Ovary (tissue), 10 donors: ENCODE measurements at places on chromosomes 3 and 15. TPM values are rescaled to one million over a fixed set of nuclear protein-coding genes. Genes with fewer than 3 reads are reported as not detected.

- no peak for DNase-seq
Measured at GRCh38 chr15:39188930-39189329, 391.9 kb upstream of the THBS1 start.

- DNase-seq: peak; percentile 63
Measured at GRCh38 chr15:63107895-63108546, 13.6 kb upstream of the LACTB start.

DNA sequence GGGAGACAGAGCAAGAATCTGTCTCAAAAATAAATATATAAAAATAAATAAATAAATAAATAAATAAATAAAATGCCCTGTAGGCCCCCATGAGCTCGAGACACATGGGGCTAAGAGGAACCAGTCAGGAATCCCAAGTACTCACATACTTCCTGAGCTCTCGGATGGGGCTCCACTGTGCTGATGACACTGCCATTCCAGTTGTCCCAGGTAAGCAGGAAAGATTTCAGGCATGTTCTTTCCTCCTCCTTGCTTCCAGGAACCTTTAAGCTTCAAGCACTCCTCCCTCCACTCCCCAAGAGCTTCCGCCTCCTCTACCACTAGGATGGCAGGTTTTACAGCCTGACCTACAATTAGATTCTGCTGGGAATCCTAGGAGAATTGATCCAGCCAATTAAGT lies 113.4 kb downstream of the SLC49A4 start:
- no peak for DNase-seq

DNA sequence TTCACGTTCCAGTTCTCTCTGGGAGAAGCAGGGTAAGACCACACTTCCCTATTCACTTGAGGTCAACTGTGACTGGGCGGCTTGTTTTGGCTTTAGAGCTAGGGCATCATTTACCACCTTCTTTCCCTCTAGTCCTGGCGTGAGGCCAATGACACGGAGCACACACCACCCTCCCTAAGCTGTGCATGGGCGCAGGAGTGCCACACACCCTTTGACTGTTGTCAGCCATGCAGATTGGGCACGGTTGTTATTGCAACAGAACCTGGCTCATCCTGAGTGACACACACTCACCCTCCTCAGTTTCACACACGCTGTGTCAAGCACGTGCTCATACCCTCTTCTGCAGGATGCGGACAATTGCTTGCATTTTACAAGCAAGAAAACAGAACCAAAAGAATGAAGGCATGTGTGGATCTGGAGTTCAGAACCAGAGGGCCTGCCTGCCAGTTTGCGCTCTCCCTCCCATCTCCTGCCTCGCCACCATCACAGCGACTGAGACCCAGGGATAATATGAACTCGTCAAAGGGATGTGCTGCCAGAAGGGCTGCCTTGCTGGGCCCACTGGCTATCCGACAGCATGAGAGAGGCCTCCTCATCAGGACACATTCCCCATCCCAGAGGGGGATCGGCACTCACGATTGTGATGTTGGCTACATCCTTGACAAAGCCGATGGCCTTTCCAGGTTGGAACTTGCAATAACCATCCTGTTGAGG lies 17.6 kb downstream of the CTSH start:
- DNase-seq: no peak

GRCh38 chr15:81347910-81348309 lies 24.0 kb upstream of the STARD5 start:
- no peak for DNase-seq

DNA sequence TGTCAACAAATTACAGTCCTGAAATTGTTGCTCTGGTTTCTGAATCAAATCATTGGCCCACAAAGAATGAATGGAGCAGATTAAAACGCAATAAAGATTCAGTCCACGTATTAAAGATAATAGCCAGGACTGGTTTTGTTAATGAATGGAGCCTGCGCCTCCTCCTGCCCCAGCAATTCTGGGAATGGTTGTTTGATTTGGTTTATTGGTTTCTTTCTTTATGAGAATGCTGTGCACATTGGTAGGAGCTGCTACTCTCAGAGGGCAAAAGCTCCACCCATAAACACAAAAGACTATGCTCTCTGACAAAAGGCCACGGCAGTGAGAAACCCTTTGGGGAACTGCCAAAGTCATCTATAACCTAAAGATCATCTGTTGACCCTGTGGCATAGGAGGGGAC lies 261.1 kb downstream of the ABHD5 start:
- no peak for DNase-seq

- DNase-seq: no peak
Measured at GRCh38 chr15:72163719-72164118, 33.9 kb downstream of the GRAMD2A start.

DNA sequence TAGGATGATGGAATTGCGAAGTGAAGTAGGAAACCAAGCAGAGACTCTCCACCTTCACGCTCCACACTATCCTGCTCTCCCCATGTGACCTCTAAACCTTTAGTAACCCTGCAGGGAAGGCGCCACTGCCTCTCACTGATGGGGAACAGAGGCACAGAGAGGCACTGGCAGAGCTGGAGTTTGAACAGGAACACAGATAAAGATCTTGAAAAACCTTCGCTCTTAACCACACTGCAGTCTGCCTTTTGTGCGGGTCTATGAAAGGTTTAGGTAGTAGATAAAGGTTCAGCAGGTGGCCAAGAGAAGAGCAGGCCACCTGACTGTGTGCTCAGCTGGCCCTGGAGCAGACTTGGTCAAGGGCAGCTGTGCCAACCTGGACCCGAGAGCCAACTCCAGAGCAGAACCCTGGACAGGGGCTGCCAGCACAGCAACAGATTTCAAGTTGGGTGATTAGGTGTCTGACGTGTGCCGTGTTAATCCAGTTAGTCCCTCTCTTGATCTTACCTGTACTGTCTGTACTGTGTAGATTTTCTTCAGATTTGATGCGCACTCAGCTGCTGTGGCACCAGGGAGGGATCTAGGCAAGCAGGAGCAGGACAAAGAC lies 15.2 kb downstream of the EIF4E3 start:
- DNase-seq: no peak

GRCh38 chr15:76060118-76060989 lies 569 bp downstream of the TMEM266 start:
- DNase-seq: no peak

- DNase-seq: peak; percentile 48
Measured at GRCh38 chr15:65980824-65981456, 111.6 kb downstream of the RAB11A start.

- no peak for DNase-seq
Measured at GRCh38 chr15:78308422-78309032, 9.1 kb upstream of the SKIC8 start.

DNA sequence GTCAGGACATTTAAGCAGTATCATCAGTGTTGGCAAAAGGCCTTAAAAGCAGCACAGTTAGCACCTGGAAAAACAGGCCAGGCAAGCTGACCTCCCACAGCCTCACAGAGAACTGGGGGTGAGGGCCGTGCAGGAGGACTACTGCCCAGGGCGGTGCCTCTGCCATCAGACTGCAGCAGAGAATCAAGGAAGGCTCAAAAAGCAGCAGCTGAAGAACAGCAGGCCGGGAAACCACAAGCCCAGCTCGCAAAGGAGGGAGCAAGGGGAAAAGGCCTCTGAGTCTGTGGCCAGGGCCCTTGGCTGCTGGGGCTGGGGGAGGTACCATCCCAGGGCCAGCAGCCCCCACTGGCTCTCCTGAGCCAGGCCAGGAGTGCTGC lies 84.2 kb downstream of the SEC22A start:
- DNase-seq: no peak

DNA sequence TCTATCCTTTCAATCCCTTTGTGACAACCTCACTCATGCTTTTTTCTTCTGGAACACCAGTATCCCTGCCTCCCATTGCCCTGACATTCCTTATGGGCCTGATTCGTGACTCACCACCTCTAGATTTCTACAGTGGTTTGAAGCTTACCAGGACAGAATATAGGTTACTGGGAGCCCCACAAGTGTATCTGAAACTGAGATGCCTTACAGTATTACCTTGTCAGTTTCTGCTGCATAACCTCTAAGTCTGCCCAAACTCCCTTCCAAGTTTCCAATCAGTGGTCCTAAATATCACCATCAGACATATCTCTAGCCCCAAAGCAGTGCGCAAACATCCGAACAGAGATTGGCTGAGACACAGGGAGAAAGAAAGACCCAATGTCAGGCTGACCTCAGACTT lies 5.6 kb downstream of the CPB1 start:
- no peak for DNase-seq

DNA sequence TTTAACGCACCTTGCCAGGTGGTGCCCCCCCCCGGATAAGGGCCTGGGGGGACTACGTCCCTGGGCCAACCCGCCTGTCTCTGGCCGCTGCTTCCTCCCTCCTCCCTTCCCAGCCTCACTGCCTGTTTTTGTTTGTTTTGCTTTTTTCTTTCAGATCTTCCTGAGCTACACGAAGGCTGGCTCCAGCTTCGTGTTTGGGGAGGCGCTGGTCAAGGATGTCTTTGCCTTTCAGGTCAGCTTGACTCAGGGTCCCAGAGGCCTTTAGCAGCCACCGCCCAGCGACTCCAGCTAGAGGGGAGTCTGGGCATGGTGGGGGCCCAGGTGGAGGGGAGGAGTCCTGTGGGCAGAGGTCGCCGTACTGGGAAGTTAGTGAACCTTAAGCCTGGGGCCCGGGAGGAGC lies 24.1 kb downstream of the SLC28A1 start:
- DNase-seq: no peak

DNA sequence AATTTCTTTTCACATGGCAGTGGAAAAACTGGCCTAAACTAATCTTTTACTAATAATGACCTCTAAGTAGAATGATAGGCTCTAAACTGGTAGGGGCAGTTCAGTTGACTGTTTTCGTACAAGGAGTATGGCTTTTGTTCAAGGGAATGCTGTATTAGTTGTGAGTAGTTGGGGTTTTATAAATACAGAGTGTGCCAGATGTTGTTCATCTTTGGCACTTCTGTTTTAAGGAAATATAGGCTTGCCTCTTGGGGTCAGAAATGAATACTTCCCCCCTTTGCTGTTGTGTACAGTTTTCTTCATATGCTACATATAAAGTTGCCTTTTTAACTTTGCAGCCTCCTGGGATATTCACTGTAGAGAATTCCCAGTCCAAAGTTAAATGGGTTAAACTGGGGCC lies 181.0 kb upstream of the CGNL1 start:
- DNase-seq: no peak

DNA sequence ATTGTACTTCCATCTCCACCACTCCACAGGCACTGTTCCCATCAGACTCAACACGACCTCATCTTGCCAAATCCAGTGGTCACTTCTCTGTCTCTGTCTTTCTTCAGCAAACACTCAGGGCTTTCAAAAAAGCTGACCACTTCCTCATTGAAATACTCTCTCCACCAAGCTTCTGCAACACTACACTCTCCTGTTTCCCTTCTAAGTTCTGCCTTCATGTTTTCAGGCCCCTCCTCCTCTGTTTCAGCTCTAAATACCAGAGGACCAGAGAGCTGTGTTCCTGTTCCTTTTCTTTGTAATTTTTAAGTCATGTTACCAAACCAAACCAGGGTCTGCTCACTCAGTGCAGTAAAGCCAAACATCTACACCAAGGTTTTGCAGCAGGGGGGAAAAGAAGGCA lies 33.8 kb upstream of the ACP3 start:
- no peak for DNase-seq

DNA sequence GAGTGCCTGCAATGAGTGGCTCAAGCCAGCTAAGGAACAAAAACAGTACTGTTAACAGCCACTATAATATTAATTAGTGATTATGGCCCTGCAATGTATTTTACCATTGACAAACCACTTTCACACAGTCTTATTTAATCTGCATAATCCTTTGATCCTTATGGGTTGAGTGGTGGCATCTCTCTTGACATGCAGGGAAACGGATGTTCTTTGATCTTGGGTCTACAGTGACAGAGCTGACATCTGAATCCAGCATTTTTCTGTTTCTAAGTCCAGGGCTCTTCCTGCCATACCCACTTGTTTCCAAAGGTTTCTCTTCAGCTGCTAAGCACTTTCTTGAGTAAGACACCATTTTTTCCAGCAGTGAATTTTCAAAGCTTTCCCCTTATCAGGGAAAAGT lies 277.7 kb upstream of the ROPN1 start:
- DNase-seq: no peak

DNA sequence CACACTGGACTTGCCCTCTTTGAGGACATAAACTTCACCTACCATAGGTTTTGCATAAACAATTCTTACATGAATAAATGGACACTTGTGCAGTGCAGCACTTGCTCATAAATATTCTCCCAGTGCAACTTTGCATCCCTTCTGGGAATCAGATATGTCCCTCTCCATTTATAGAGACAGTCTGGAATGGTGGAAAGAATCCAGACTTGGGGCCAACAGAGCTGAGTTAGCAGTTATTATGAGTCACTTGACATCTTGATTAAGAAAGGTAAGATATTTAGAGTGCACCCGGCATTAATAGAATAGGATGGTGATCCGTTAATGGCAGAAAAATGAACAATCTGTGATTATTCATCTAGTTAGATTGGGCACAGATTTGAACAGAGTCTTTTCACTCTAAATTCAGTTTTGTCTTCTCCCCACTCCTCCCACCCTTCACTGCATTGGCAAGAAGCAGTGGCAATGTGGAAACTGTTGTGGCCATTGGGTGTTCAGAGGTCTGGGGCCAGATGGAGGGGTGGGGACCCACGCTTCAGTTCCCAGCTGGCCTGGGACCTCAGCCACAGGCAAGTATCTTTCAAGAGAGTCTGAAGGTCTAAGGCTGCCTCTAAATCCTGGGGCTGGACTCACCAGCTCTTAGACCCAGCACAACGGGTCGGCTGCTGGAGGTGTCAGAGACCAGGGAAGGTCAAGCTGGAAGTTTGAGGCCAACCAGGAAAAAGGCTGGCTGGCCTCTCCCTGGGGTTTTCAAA lies 58.9 kb upstream of the KY start:
- peak; percentile 18 for DNase-seq

- no peak for DNase-seq
Measured at GRCh38 chr3:58271901-58272501, 34.0 kb upstream of the RPP14 start.

The ASB14 gene
- total RNA-seq: not detected

The GRIP2 gene
- 19.4 TPM for total RNA-seq

The PLA2G4F gene
- 0.23 TPM for total RNA-seq

The VEPH1 gene
- total RNA-seq: 2.6 TPM

The HIGD2B gene
- total RNA-seq: not detected

The CYP1A1 gene
- total RNA-seq: not detected

The TMEM39A gene
- total RNA-seq: 39.1 TPM

The TLE3 gene
- total RNA-seq: 54.6 TPM

The EFCAB12 gene
- total RNA-seq: 1.7 TPM

The MRPL46 gene
- 19.5 TPM for total RNA-seq

The SAMMSON gene
- 0.57 TPM for total RNA-seq

The GPR149 gene
- total RNA-seq: not detected

The EFHB gene
- total RNA-seq: 2.8 TPM

The GPR87 gene
- not detected for total RNA-seq

The VIPR1 gene
- total RNA-seq: 0.13 TPM

The NR2E3 gene
- total RNA-seq: 0.69 TPM

The ACAD9 gene
- total RNA-seq: 41.0 TPM
